ENCODE measurements at places on chromosomes 16 and 17.

DNA sequence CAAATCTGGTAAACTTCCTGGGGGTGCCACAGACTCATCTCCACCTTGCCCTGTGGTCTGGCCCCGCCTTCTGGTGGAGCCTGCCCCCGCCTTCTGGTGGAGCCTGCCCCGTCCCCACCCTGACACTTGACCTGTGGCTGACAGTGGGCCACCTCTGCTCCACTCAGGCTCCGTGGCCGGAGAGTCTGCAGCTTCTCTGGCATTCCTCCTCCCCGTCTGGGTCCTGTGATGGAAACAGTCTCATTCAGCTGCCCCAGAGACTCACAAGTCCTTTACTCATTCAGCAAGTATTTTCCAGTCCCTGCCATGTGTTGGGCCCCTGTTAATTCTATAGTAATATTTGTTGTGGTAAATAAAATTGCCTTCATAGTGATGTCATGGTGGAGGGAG is 21.0 kb upstream of the G6PC1 start:
- DNase-seq: no peak

- no peak for DNase-seq
Observed at GRCh38 chr16:89599451-89599858, 14.0 kb upstream of the DPEP1 start.

DNA sequence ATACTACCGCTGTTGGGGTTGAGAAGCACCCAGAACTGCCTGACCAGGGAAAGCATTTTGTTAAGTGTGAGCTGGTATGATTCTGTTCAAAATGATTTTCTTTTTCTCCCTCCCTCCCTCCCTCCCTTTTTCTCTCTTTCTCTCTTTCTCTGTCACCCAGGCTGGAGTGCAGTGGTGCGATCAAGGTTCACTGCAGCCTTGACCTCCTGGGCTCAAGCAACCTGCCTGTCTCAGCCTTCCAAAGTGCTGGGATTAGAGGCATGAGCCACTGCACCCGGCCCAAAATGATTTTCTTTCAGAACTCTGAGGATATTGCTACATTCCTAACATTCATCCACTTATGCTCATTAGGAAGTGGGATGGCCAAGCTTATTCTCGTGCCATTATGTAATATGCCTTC is 41.3 kb downstream of the SLC47A1 start:
- DNase-seq: no peak

DNA sequence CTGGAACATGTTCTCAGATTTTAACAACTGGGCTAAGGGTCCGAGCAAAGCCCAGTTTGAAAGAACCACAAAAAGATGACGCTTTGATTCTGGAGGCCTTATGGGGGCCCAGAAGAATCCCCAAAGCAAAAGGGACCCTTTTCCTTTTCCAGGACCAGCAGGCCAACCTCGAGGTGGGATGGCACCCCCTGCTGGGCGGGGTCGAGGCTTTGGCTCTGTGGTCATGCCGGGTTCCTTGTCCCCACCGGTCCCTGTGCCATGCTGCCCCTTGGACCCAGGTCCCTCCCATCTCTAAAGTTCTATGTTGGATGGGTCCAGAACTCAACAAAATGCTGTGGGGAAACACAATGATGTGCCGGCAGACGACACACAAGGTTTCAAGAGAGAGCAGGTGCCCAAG is 30.9 kb downstream of the TMEM204 start:
- DNase-seq: no peak

Measured in stimulated activated CD4-positive, alpha-beta T cell treated with anti-CD3 and anti-CD28 coated beads, Interleukin-1b, Interleukin-23, amount 100 ng/mL, for 1 hour (primary cell).